ENCODE measurements at places on chromosomes 16 and 17. TPM values are rescaled to one million over a fixed set of nuclear protein-coding genes. Genes with fewer than 3 reads are reported as not detected.

The QRICH2 gene
- 4.2 TPM for total RNA-seq

The SDR42E1 gene
- total RNA-seq = not detected

The CRYM gene
- total RNA-seq = 14.2 TPM

DNA sequence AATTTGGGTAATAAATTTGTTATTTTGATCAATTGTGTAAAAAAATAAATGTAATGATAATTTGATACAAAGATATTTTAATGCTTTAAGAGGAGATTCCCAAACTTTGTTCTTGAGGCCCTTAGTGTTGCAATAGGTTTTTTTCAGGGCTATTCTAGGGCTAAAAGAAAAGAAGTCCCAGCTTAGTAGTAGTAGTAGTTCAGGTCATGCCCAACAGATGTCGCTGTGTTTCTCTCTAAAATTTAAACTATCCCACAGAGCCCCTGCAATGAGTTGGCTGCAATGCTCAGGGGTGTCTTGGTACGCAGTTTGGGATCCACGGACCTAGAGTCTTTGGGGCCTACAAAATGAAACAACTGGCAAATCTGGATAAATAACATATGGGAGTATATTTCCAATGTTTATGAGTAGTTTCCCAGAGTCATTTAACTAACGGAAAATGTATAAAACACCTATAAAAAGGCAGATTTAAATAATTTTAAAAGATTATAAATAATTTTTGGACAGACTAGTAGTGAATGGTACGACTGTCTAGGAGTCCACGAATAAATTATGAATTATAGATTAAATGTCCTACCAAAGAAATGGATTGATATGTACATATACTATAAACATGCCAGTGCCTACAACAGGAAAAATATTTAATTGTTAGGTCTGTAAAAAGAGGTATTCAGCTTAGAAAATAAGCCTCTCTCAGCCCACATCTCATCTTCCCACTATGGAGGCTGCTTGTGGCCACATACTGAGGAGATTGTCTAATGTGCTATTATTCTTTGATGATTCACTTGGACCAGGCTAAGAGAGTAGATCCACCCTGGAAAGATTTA is 228.5 kb upstream of the PMFBP1 start:
- no peak overlapping the region for H3K27ac ChIP-seq
- H3K36me3 ChIP-seq = no peaks in the 10 kb centered on the region
- H3K4me1 ChIP-seq = no peaks in the 10 kb centered on the region
- no peaks in the 10 kb centered on the region for H3K27me3 ChIP-seq
- DNase-seq = peak; percentile 86

The COX4I1 gene
- total RNA-seq = 524 TPM

The RRAD gene
- not detected for total RNA-seq

- H3K27ac ChIP-seq = no peak overlapping the region
- H3K4me1 ChIP-seq = peaks cover 5% of the 10 kb centered on the region
- no peak overlapping the region for H3K4me3 ChIP-seq
- H3K36me3 ChIP-seq = peaks cover 17% of the 10 kb centered on the region
These were observed 24.9 kb downstream of the UBE2G1 start for GRCh38 chr17:4341616-4341977.

GRCh38 chr17:29620271-29620670 is 2.4 kb downstream of the CORO6 start:
- no peak overlapping the region for H3K27ac ChIP-seq
- H3K36me3 ChIP-seq = no peaks in the 10 kb centered on the region
- peaks cover 2% of the 10 kb centered on the region for H3K4me1 ChIP-seq

The OMG gene
- total RNA-seq = not detected

DNA sequence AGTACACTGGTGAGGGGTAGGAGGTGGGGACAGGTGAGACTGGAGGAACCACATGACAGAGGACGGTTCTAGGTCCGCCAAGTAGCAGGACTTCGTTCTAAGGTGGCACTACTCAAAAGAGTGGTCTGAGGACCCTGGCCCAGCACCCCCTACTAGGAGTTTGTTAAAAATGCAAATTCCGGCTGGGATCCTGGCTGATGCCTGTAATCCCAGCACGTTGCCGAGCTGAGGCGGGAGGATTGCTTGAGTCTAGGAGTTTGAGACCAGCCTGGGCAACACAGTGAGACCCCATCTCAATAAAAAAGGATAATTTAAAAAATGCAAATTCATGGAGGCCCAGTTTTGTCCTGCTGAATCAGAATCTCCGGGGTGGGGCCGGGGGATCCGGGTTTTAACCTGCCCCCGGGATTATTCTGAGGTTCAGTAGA is 59.1 kb downstream of the WSB1 start:
- no peaks in the 10 kb centered on the region for H3K36me3 ChIP-seq
- H3K27me3 ChIP-seq = no peaks in the 10 kb centered on the region
- H3K27ac ChIP-seq = peak overlapping the region; percentile 87

DNA sequence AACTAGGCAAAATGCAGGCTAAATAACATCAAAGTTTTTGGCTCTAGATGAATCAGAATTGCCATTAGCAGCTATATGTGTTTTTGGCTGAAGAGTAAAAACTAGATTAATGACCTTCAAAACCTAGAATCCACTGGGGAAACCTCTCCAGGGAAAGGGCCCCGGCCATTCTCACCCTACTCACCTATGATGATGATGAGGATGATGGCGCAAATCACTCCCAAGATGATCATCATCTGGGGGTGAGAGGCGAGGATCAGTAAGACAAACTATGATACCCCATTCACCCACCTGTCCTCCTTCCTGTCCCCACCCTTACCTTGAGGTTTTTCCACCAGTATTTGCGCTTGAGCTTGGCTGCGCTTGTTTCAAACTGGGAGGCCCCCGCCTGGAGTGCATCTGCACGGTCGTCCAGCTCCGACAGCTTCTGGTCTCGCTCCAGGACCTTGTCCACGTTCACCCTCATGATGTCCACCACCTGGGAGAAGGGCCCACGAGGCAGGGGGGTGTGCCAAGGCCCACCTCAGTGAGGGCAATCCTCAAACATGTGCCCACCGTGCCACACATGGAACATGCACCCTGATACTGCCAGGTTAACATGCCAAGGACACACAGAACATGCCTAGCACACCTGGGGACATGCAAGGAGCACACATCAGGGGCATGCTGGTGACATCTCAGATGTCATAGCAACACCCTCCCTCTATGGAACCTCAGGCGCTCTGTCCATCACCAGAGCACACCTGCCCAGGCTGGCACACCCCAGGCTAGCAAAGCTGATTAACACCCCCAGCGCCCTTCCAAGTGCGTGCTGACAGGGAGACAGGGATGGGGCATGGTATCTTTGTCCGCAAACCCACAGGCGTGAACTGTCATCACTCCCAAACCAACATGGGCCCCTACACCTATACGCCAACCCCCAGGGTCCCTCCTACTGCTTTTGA is 1.2 kb downstream of the VAMP2 start:
- peaks cover 27% of the 10 kb centered on the region for H3K36me3 ChIP-seq
- H3K27ac ChIP-seq = no peak overlapping the region
- H3K27me3 ChIP-seq = no peaks in the 10 kb centered on the region
- H3K4me3 ChIP-seq = peak overlapping the region; percentile 93
- DNase-seq = no peak
